Activated CD4-positive, alpha-beta T cell treated with anti-CD3 and anti-CD28 coated beads, Interleukin-2, amount 10 ng/mL, durations not matched to agents 24 days and 14 days (primary cell): ENCODE measurements at places on chromosomes 4 and X. TPM values are rescaled to one million over a fixed set of nuclear protein-coding genes. Genes with fewer than 3 reads are reported as not detected.

DNA sequence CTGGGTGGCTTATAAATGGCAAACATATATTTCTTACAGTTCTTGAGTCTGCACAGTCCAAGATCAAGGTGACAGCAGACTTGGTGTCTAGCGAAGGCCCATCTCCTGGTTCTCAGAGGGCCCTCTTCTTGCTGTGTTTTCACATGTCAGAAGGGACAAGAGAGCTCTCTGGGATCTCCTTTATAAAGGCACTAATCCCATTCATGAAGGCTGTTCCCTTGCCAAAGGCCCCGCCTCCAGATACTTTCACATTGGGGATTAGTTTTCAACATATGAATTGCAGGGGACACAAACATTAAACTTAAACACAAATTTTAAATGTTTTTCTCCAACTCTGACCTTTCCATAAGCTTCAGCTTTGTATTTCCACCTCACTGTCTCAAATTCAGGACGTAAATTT, 1135.0 kb upstream of the TENM3 start:
- no peak for DNase-seq

DNA sequence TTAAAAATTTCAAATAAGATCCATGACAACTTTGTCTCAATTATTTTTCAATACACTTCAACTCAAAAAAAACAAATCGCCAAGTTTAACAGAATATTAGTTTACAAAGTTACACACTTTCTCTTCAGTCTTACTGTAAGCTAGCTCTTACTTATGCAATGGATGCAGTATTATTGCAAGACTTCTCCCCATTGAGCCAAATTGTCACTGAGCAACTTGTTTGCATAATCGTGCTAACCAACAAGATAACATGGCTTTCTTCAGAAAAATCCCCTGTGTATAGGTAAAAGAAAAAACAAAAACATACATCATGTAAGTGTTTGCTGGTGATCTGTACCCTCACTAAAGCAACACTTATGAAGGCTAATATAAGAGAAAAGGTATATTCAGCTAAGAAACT, 18.9 kb downstream of the DNAJB14 start:
- DNase-seq, result no peak

DNA sequence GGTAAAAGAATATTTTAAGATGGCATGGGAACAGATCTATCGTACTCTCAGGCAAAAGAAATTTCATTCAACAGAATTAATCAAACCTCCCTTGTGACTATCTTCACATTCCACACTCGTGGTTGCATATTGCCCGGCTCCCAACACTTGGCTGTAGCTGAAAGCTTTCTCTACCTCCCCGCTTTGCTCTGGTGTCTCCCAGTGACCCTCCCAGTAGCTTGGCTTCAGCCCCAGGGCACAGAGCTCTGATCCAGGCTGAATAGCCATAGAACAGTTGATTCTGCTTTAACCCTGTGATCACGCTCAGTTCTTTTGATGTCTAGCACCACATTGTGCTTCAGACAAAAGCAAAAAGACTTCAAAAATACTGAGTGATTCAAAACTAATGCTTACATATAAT, 24.6 kb downstream of the SLC7A11 start:
- no peak for DNase-seq

GRCh38 chr4:38512840-38513239, 151.2 kb upstream of the KLF3 start:
- DNase-seq, result no peak

DNA sequence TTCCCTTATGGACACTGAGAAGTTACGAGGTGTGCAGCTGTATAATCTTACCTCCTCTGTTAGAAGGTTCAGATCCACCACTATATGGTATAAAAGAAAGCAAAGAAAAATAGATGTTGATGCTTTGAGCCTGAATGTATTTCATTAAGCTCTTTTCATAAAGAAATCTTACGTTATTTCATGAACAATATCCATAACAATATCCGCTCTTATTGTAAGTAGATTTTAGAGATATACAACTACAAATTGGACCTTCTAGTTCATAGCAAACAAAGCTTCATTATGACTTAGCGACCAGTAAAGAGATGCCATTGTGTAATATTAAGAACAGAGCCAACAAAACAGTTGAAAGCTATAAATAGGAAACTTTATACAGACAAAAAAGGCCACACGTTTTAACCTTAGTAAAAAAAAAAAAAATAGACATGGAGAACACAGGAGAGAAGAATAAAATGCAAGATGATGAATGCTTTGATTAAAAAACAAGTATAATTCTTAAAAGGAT, 203.6 kb downstream of the PDGFC start:
- DNase-seq, result no peak

DNA sequence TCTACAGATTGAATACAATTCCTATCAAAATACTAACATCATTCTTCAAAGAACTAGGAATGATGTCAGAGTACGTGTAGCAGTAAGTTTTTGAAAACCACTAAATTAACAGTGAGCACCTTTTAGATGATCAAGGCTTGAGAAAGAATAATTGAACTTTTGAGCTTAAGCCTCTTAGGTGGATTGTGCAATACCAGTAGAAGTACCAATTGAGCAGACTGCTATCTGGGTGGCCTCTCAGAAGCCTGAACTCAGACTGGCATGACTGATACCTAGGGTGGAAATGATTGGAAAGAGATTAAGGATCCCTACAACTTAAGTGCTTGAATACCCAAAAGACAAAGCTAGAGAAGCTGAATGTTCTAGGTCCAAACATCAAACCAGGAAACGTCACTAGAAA, 200.3 kb upstream of the GALNTL6 start:
- DNase-seq, result no peak

ASB5 gene
- total RNA-seq, result not detected in 2 replicates

SPANXD gene
- not detected in 2 replicates for total RNA-seq
